ENCODE measurements at places on chromosomes 1 and 21.

GRCh38 chr1:246095443-246095842 lies 411.6 kb downstream of the SMYD3 start:
- DNase-seq = no peak

DNA sequence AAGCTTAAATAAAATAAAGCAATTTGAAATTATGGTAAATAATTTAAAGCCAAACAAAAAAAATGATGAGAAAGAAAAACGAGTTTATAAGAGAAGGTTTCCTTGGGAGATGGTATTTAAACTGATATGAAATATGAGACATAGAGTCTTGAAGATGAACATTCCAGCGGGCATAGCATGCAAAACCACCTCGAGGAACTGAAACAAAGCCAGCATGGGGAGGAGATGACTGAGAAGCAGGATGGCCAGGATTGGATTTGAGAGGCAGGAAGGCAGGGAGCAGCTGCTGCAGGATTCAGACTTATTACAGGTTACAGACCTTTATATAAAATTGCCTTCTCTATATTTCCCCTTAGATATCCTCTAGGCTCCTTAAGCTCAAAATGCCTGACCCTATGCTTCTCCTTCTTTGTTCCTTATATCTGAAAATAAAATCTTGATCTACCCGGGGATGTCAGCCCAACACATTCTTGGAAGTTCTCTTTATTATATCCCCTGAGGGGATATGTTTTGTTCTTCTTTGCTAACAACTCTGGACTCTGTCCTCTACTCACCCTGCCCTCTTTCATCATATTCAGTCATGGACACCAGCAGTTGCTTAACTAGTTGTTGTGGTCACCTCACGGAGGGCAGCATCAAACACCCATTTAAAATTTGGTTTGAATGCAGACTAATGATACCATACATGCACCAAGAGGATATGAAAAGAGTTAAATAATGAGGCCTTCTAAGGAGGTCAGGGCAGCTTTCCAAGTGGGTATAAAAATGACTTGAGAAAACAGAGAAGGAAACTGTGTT lies 719.1 kb upstream of the B3GALT2 start:
- no peak for DNase-seq

DNA sequence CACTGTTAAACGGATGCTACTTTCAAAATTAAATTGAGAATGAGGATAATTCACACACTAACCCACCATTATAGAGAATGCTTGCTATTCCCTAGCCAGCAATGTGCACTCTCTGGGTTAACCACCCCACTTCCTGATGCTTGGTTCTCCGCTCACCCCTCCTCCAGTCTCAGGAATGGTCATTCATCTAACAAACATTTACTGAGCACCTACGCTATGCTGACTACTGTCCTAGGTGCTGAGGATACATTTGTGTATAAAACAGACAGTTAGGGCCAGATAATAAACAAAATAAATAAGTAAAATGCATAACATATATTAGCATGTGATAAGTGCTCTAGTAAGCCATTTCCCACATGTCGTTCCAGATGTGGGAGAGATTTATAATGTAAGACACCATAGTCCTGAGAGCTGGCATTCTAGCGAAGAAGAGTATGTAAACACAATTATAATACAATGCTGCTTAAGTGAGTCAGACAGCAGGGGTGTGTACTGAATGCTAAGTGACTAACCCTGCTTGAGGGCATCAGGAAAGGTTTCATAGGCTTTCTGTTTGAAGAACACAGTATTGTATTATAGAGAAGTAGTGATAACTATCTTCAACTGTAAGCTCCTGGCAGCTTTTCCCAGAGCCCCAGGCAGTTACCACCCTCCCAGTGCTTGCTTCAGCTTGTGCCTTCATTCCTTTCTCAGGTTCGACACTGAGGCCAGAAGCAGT lies 126.7 kb upstream of the CACHD1 start:
- DNase-seq = no peak

DNA sequence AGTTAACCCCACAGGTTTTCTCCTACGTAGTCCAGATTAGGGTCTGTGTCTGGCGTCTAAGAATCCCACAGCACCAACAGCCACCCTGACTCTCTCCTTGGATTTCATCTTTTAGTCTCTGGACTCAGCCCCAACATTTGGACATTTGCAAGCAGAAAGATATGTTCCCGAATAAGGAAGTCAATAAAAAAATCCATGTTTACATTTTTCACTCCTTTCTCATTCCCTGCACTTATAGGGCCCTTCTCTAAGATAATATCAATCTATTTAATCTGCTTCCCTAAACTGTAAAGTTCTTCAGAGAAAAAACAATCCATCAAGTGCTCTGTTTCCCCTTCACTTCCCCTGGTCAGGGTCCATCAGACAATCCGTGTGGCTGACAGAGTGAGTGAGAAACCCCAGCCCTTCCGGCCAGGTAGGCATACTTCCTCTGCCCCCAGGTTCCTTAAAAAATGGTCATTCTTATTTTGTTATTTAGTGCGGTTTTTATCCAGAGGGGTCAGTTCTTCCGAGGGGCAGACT lies 105.9 kb upstream of the CDC42BPA start:
- DNase-seq = no peak

GRCh38 chr1:172442843-172443565 lies 865 bp downstream of the PIGC start:
- DNase-seq = no peak

DNA sequence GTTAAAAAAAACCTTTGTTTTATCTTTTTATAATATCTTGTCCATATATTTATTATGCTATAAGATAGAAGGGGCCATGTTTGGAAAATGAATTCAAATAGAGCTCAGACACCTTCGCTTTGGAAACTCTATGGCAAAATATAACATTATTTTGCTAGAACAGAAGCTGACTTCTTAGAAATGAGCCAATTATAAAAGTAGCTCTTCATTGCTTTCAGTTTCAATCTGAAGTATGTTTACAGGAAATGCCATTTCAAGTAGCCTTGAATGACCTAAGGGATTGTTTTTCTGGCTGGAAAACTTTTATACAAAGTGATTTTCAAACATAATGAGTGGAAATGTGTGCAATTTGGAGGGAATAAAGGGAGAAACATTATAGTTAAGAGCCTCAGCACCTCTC lies 37.8 kb upstream of the GBP5 start:
- DNase-seq = no peak

DNA sequence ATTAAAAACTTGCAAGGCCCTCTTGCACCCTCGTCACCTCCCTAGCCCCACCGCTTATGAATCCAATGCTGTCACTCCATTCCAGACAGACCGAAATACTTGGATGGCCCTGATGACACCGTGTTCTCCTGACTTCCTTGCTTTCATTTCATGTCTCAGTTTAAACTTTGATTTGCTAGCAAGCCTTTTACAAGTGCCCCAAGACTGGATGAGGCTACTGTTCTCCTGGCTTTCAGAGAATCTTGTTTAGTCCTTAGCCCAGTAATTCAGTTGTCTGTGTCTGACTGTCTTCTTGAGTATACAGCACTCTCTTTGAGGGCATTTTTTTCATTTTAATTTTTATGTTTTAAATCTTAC lies 824 bp upstream of the IFI44L start:
- DNase-seq = no peak

- no peak for DNase-seq
These were observed 16.4 kb downstream of the RNU5D-1 start for GRCh38 chr1:44714532-44714931.
